ENCODE measurements at places on chromosomes 3 and 15. TPM values are rescaled to one million over a fixed set of nuclear protein-coding genes. Genes with fewer than 3 reads are reported as not detected.

DNA sequence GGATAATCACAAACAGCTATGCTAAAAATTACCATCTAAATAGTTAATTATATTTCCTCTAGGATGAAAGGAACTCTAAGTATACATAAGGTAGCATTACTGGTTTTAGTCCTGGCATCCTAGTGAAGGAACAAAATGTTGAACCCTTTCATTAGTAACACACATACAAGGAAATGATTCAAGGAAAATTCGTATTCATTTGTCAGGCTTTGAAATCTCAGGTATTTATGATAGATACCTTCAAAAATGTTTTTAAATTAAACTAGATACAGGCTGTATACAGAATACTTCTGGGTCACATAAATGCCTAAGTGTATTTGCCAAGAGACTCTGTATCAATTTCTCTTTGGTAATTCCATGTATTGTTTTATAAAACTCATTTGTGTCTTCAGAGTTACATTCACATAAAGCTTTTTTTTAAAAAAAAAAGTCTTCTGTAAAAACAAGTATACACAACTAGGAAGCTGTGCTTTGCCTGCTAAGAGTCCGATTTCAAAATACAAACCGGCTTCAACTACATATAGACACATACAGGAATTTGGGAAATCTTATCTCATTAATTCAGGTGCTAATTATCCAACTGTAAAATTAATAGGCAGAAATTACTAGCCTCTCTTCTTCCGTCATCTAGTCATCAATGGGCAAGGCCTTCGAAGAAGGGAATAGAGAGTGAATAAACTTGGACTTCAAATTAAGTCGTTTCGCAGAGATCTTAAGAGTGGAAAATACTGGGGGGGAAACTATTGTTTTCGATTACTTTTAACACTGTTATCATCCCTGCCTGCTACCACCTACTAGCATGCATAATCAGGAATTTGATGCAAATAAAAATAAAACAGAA lies 1.3 kb downstream of the SECISBP2L start:
- DNase-seq = no peak

- DNase-seq = no peak
These were observed 90.1 kb downstream of the TMCO5A start for GRCh38 chr15:38024293-38025091.

DNA sequence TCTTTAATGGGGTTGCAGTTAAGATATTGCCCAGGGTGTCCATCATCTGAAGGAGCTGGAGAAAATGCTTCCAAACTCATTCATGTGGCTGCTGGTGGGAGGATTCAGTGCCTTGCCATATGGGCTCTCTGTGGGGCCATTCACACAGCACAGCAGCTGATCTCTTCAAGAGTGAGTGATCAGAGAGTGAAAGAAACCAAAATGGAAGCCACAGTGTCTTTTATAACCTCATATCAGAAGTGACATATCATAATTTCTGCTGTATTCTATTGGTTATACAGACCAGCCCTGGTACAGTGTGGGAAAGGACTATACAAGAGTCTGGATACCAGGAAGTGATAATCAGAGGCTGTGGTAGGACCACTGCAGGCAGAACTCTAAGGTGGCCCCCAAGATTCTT lies 33.6 kb downstream of the HHLA2 start:
- no peak for DNase-seq

The EHHADH gene
- 2.0 TPM for total RNA-seq

The BUB1B gene
- total RNA-seq = 3.5 TPM

GRCh38 chr15:47364230-47365141 lies 352.8 kb upstream of the SEMA6D start:
- DNase-seq = no peak

DNA sequence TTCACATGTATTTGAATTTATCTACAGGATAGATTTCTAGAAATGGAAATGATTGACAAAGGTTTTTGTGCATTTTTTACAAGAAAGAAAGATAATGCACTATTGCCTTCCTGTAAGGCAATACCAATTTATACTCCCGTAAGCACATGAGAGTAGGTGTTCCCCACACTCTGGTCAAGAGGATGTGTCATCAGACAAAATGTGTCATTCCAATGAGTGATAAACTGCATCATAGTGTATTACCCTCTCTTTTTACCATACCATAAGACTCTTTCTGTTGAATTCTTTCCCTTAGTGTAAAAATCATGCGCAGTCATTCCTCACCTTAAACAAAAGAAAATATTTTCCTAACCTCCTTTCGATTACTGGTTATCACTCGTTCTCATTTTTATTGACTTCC lies 251.0 kb downstream of the ROBO1 start:
- no peak for DNase-seq

GRCh38 chr15:92915766-92916435 lies 15.8 kb downstream of the CHD2 start:
- DNase-seq = no peak

- peak; percentile 36 for DNase-seq
These were observed 31.5 kb downstream of the KCNAB1 start for GRCh38 chr3:156151824-156152428.

GRCh38 chr15:68158046-68158628 lies 47.0 kb downstream of the CALML4 start:
- DNase-seq = no peak

The C2CD4B gene
- total RNA-seq = 42.1 TPM

The TIMP4 gene
- total RNA-seq = 73.9 TPM

The ISL2 gene
- not detected for total RNA-seq

DNA sequence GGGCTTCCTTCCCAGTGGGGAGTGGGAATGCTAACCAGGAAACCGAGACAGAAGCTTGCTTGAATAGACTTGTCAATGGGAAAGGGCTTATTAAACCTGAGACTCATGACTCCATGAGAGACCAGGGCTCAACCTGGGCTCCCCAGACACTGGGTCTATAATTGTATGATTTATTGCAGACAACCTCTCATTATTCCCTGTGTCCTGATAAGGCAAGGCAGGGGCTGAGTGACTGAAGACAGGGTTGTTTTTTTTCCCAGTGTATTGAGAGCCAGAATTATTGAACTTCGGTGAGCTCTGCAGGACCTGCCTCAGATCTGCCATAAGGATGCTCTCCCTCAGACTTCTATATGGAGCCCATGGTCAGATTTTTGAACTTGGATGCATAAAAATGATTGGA lies 79.5 kb upstream of the KLHL25 start:
- DNase-seq = no peak

DNA sequence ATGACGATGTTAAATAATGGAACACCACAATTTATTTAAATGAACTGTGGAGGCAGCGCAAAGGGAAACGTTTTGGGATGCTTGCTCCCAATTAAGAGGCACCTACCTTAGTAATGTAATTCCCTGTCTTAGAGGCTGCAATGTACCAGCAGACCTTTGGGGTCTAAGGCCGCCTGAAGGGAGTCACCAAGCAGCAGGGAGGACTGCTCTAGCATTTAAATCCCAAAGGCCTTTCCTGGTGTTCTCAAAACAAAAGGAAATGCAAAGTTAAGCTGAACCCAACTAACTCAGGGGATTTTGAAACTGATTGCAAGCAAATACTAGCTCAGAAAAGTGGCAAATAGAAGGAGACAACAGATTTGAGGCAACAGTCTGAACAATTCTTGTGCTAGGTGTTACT lies 510.8 kb downstream of the GABRG3 start:
- DNase-seq = no peak

The TMEM207 gene
- total RNA-seq = not detected

DNA sequence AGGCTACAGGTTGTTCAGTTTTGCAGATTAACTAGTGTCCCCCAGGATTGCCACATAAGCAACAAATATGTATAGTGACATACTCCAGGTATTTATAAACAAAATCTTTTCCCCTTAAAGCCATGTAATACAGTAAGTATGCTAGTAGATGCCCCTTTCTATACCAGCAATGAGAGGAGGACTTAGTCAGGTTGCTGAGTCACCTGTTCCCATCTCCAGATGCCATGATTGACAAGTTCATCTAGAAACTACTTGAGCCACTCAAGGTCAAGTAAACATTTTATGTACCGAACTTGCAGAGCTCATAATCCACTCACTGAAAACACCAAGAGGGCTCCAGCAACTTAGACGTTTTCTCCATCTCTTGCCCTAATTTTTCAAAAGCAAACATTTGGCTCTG lies 18.2 kb downstream of the SLC9A9 start:
- no peak for DNase-seq

All from thoracic aorta (tissue), 2 donors.